SHP77 treated with DMSO at 0.1 percent for 48 hours (cell line): ENCODE measurements at places on chromosomes 11 and 22.

DNA sequence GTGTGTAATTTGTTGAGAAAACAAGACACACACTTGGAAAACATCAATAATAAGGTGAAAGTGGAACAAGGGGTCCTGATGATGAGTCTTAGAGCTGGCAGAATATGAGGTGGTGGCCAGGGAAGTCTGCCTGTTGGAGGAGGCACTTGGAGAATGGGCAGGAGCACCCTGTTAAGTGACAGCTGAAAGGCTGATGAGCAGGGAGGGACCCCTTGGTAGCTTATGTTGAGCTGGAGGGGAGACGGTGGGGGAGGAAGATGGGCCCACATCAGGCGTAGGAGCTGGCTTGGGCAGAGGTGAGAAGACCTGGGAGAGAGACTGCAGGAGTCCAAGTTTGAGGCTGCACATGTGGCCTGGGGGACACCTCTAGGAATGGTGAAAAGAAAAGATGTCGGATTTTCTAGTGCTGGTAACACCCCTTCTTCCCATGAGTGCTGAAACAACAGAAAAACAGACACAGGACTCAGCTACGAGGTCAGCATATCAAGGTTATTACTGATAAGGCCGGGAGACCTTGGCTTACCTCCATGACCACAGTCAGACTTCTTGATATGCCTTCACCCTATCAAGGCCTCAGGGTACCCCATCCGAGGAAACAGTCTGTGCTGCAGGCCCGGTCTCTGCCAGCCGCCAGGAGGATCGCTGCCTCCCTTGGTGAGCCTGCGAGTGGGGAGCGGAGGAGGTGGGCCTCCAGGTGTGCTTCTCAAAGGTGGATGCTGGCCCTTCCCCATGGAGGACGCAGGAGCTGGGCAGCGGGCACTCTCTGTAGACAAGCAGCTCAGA lies 14.3 kb upstream of the C11orf96 start:
- no peak for DNase-seq

DNA sequence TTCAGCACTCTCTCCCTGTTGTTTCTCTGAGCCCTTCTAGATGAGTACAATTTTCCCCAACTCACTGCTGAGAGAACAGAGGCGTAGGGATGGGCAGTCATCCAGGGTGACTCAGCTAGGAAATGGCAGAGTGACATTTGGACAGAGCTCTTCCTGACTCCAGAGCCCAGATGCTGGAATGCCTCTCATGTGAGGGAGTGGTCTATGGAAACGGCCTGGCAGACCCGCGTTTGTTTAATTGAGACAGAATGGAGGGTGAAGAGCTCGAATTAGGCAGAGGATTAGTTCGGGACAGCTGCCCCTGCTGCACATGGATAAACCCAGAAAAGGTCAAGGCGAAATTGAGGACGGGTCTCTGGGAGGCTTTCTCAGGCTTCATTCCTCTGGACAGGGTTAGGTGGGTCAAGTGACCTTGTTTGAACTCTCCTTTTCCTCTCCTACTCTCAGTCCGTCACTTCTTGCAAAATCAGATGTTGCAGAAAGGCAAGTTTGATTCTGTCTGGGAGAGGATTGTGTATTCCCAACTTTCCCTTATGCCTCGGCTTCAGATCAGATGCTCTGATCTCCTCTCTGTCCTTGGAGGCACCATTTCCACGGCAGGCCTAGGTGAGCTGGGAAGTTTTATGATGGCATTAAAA lies 7.6 kb upstream of the LMO2 start:
- no peak for DNase-seq

DNA sequence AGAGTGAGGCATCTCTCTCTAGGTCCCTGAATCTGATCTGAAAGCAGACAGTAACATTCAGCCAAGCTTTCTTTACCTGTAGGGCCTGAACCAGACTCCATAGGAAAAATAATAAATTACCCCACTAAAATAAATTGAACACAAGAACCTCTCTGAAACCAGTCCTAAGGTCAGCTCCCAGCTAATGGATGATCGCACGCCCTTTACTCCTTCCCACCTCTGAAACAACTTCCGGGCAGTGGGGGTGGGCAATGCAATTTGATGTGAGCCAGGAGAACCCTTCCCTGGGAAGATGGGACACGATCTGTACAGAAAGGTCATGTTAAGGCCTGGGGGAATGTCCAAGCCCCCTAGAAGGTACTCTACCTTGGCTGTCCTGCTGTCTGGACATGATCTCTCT lies 71.2 kb downstream of the MICAL3 start:
- DNase-seq = no peak

GRCh38 chr11:114319716-114320328 lies 23.6 kb downstream of the NNMT start:
- DNase-seq = no peak

DNA sequence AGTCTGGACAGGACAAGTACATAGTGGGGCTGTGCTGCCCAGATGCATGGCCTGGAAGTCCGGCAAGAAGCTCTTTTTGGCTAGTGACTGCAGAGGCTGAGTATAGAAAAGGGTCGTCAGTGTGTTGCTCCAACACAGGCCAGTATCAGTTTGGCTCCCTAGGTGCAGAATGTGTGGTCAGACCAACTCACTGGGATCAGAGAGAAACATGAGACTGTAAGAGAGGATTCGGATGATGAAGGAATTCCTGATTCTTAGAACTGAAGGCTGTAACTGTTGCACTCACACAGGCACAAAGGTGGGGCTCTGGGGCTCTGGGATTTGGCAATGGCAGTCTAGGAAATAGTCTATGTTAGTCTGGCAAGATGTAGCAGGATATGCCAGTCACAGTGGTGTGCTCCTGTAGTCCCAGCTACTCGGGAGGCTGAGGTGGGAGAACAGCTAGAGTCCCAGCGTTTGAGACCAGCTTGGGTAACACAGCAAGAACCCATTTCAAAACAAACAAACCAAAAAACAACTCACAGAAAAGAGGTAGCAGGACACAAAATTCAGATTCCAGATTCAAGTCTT lies 11.1 kb upstream of the UPB1 start:
- DNase-seq = no peak

DNA sequence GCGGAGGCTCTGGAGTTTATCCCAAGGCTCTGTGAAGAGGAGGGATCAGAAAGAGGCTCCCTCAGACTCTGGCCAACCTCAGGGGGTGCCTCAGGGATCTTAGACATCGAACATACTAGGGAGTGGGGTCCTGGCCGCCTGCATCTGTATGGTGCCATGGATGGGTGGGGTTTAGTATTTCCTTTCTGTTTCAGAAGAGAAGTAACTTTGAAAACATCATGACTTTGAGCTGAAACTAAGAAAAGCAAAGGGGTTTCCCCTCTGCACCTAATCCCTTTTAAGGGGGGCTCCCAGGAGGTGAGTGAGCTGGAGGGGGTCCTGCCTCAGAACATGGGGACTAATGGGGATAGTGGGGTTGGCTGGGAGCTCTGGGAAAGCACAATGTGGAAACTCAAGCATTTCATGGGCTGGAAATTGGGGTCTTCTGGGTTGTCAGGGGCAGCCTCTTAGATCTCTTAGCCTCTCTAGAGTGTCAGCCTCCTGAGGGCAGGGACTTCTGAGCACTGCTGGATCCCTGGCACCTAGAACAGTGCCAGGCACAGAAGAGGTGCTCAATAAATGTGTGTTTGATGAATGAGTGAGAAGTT lies 11.8 kb upstream of the SSTR3 start:
- no peak for DNase-seq

DNA sequence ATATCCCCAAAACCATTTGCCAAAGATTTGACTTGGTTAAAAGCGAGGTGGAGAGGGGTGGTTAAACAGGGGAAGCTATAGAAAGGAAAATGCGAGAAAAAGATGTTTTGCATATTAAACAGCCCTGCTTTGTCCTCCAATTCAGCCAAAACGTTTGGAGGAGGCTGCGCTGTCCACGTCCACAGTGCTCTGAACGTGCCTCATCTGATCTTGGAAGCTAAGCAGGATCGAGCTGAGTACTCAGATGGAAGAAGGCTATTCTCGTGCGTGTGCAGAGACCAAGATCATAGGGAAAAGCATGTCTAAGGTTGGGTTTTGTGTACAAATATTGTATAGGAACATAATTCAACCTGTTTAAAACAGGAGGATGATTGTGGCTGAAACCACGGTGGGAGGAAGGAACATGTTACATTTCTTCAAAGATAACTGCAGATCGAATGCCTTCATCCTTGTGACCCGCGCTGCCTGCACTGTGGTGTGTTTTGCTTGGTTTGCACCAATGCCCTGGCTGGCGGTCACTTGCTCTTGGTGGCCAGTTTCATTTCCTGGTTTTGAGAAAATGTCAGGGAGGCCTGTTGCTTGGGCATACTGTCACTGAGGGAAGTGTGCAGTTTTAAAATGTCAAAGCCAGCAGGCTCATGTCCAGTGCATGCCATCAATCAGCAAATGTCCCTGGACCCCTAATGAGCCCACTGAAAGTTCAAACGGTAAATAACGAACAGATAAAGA lies 40.4 kb downstream of the FLI1 start:
- no peak for DNase-seq
